ENCODE measurements at places on chromosomes 1 and 21.

DNA sequence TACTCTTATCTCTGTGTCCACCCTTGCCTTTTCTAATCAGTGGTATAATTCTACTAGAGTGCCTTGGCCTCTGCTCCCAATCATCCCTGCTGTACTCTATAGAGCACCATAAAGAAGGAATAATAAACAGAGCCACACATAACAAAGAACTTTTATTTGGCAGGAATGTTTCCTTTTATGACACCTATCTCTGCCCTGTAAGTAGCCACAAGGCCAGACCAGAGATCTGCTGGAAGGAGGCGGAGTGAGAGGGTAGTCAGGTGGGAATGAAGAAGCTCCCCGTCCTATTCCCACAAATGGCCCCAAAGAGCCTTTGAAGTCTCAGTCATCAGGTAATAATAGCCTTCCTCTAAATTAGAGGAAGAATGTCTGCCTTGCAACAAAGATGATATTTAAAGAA, 32.7 kb downstream of the WLS start:
- no peak for DNase-seq

DNA sequence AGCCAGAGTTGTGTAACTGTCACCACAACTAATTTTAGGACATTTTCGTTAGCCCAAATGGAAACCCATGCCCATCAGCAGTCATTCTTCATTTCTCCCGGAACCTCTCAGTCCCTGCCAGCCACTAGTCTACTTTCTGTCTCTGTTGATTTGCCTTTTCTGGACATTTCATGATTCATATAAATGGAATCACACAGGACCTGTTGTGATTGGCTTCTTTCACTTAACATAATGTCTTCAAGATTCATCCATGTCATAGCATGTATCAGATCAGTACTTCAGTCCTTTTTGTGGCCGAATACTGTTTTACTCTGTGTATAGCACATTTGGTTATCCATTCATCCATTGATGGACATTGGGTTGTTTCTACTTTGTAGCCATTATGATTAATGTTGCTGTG, 7.1 kb downstream of the SLC66A1 start:
- no peak for DNase-seq

DNA sequence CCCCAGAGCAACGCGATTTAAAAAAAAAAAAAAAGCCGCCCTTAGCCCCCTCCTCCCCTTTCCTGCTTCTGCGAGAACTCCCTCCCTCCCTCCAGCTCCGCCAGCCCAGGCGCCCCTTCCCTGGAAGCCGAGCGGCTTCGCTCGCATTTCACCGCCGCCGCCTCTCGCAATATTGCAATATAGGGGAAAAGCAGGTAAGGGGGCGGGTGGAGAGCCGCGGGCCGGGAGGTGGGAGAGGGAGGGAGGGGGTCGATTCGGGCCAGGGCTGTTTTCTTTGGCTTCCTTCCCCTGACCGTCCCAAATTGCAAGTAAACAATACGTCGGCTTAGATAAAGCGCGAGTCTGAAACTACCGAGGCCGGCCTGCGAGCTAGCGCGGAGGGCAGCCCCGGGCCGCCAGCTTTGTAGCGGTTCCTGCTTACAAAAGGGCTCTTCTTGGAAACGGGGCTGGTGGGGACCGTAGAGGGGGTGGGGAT, 408 bp downstream of the LMO4 start:
- peak; percentile 46 for DNase-seq

GRCh38 chr1:68745451-68745850, 248.6 kb upstream of the DEPDC1 start:
- no peak for DNase-seq

DNA sequence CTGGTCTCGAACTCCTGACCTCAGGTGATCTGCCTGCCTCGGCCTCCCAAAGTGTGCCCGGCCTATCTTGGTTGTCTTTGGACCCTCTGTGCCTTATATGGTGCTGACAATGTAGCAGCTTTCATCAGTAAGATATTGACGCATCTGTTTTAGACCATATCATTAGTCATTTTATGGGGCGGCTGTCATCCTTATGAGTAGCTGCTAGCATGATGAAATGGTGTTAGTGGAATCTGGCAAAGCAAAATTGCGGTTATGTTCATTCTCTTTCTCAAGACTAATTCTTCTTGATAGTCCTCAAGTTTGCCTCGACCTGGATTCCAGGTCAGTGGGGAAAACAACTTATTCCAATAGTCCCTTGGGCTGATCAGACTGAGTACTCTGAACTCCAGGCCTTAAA, 199.9 kb downstream of the PRDM2 start:
- DNase-seq, result no peak

GRCh38 chr1:218521414-218522169, 176.5 kb downstream of the TGFB2 start:
- DNase-seq, result no peak

DNA sequence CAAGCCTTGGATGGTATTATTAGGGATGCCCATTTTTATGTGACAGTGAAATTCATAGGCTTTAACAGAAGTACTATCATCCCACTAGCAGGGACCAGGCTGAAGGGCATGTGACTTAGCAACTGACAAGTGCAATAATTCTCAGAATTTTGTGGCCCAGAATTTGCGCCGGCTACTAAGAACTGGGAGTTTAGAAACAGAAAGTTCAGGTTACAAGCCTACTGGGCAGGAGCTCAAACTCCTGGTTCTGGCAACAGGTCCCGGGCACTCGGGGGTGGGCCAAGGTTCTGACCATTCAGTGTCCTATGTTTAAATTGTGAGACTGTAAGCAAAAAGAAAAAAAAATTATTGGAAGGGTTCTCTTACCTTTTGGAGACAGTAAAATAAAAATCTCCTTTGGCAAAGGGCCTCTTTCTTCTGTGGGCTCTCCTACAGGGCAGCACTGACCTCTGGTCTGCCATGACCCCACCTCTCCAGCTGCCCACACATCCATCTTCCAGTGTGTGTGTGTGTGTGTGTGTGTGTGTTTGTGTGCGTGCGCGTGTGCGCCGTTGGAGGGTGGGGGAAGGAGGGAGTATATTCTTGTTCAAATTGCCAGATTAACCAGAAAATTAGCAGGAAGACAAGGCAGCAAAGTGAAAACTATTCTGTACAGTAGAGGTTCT, 26.1 kb downstream of the IRF2BP2 start:
- no peak for DNase-seq

All from DMS79 (cell line).